ENCODE measurements at places on chromosomes 2 and 18.

DNA sequence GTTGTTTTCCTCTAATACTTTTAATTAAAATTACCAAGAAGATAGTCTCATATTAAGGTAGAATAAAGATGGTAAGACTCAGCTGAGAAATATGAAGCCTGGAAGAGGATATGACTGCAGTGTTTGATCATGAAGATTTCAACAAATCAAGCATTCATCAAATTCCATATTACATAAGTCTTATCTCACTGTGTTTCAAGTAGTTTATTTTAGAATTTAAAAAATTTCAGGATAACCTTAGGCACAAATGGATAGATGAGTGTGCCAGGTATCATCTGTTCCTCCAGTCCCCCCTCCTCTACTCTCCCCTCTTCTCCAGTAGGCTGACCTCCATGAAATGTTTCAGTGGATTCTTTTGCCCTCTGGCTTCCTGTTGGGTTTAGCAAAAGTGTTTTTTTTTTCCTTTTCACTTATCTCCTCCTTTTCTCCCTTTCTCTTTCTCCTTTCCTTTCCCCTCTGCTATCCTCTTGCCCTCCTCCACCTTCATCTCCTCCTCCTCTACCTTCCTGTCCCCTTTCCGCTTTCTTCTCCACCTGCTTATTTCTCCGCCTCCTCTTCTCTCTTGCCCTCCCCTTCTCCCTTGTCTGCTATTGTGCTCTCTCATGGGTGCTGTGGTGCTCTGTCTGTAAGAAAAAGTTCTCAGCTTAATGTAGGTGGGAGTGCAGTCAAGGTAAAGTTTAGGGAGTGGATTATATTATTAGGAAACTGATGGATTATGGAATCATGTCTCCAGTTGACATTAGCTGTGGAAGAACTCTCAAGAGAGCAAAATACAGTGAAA, 72.8 kb downstream of the ABI2 start:
- no peak for DNase-seq

GRCh38 chr2:235070063-235070706, 118.4 kb downstream of the SH3BP4 start:
- no peak for DNase-seq

GRCh38 chr2:105176429-105176828, 65.1 kb upstream of the GPR45 start:
- DNase-seq = no peak

DNA sequence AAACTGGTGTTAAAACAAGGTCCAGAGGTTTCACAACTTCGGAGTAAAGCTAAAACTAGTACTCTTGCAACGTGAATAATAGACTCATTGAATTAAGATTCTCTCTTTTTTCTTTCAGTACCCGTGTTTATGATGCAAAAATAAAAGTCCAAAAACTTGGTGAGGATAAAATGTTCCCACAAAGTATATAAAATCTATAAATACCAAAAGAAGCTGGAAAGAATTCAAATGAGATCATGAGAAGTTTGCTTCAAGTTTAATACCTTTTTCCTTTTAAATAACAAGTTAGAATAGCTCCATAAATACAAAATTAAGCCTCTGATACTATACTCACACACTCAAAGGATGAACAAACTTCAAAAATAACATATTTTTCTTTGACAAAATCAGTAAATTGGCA, 34.0 kb downstream of the METTL4 start:
- no peak for DNase-seq

DNA sequence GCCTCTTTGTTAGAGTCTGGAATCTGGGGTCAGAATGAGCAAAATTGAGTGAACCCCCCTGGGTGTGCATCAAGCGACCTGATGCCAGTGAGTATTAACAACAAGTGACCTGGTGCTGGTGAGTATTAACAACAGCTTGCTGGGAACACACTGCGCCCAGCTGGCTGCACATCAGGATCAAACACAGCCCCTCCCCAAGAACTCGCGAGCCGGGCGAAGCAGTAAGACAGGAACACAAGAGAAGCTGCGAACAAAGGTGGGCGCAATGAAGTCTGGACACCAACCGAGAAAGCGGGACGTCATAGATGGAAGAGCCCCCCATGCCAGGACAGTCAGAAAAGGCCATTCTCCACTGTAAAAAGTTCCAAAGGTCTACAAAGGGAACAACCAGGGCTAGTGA, 34.3 kb downstream of the CRACDL start:
- DNase-seq = no peak

- no peak for DNase-seq
Measured at GRCh38 chr2:210577263-210578071, 21.1 kb downstream of the CPS1 start.

DNA sequence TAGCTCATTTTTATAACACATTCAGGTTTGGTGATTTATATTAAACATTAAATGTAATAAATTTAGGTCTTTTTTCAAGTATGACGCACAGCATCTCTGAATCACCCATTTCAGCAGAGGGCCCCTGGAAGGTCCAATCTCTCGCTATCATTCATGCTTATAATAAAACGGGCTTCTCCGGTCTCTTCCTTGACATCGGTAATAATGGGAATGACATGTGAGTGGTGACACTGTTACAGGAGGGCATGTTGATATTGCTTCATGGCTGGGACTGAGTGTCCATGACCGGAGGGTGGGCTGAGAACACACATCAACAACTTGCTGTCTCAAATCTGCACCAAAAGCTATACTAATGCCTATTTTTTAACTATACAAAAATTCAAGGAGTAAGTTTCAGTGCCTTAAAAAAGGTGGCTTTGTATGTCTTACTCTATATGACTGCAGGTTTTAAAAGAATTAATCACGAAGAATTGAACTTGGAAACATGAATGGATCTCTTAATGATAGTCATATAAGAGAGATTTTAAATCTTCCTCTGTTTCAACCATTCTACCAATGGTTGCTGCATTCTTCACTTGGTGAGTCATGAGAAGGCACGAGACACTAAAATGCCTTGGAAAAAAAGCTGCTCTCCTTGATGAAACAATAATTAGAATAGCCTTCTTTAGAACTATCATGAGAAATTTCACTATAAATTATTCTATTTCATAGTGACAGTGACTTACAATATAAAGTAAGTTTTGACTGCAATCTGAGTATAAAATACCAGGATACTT, 101.9 kb upstream of the NRP2 start:
- DNase-seq = no peak

DNA sequence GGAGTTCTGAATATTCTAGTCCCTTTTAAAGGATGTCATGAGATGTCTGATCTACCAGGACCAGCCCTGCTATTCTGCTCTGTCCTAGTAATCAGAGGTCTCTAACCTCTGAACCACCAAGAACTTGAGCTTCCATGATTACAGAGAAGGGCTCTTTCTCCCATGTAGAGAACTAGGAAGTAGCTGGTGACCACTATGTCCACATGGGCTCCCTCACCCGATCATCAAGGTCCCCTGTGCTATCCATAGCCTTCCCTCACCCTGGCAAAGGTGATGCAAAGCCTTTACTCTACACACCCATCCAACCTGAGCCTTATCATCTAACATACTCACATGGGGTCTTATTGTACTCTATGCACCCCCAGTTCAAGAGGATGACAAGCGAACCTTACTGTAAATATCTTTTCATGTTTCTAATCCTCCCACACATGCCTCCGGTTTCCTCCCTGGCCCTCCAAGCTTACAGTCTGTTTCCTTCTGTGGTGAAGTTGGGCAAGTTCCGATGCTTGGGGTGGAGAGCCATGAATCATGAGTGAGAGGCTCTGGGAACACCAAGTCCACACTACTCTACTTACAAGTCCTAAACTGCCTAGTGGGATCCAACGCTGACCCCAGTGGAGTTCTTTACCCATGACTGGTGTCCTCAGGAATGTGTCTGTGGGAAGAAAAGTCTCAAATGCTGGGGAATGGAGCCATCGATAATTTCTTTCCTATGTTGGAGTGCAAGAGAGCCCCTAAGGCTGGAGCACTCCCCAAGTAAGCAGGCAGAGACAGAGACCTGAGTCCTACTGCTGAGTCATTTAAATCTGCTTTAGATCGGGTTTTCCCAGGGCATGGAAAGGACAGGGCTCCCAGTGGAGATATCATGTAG, 73.3 kb upstream of the KLF7 start:
- peak; percentile 21 for DNase-seq

- DNase-seq = no peak
Measured at GRCh38 chr2:2016651-2017311, 272.5 kb upstream of the PXDN start.

- DNase-seq = peak; percentile 62
Measured at GRCh38 chr2:196131384-196131937, 39.9 kb downstream of the STK17B start.

GRCh38 chr2:85312404-85312803, 15.4 kb downstream of the TGOLN2 start:
- no peak for DNase-seq

DNA sequence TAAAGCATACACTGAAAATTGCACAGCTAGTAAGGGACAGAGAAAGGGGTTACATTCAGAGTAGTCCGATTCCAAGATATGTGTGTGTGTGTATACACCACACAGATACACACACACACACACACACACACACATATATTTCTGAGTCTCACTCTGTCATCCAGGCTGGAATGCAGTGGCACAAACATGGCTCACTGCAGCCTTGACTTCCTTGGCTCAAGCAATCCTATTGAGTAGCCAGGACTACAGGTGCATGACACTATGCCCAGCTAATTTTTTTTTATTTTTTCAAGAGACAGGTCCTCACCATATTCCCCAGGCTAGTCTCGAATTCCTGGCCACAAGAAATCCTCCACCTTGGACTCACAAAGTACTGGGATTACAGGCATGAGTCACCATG, 68.1 kb upstream of the ITPRID2 start:
- DNase-seq = no peak

DNA sequence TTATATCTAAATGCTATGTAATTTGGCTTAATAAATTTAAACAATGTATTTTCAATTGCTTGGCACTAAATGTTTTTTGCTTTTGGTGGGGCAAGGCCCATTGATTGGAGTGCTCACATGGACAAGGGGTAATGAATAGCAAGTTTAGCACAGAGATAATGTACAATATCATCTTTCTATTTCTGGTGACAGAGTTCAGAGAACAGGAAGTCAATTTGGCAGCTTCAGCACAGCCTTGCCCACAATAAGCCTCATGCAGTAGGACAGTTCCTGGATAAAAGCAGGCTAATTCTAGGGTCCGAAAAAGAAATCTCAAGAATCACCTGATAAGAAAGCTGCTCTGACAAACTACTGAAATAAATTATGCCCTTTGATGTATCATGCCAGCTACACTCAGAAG, 443.9 kb upstream of the FSHR start:
- no peak for DNase-seq

- no peak for DNase-seq
Measured at GRCh38 chr18:62918361-62918760, 203.0 kb downstream of the PHLPP1 start.

GRCh38 chr2:237185553-237185925, 99.8 kb downstream of the COPS8 start:
- no peak for DNase-seq

DNA sequence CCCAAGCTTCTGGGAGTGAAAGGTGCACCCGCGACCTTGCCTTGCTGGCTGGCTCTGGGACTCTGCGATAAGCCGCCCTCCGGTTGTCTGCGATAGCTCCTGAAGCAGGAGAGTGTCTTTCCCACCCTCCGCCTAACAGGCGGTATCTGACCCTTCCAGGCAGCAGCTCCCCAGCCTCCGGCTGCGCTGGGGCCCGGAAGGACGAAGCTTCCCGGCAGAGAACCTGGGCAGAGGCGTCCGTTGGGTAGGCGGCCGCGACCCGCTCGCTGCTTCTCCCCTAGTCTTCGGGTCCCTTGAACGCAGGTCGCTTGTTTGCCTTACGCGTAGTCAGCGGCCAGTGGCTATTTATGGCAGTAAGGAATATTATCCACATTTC, 446 bp upstream of the RHBDD1 start:
- DNase-seq = no peak

DNA sequence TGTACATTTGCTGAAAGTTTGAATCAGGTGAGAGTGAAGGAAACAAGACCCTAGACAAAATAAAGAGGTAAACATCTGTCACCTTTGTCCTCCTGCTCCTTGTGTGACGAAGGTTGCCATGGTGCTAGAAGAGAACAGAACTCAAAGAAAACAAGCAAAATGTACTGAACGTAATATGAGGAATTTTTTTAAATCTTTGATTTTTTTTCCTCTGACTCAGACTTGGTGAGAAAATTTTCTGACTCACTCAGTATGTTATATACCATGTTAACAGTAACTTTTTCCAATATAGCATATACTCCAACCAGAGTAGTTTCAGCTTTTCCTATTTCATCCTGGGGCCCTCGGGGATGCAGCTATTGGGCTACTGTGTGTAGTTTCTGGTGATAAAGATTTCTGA, 2114.6 kb upstream of the PIK3C3 start:
- no peak for DNase-seq

GRCh38 chr2:127841466-127842178, 16.3 kb downstream of the POLR2D start:
- no peak for DNase-seq

DNA sequence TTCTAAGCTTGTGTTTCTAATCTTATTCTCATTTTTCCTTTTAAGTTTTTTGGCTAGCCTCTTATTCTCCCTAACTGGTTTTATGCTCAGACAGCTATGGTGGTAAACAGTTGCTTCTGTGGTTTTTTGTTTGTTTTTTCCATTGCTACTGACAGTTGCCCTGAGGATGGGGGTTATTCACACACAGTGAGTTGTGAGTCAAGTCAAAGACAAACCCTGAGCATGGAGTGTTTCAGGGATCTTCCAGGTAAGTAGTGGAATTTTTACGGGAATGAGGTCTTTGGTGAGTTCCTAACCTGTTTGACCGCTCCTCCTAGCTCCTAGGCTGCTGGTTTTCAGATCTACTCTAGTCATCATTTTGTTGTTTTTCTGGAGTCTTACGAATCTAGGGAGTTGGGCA, 162.8 kb downstream of the ZNF407 start:
- DNase-seq = no peak

DNA sequence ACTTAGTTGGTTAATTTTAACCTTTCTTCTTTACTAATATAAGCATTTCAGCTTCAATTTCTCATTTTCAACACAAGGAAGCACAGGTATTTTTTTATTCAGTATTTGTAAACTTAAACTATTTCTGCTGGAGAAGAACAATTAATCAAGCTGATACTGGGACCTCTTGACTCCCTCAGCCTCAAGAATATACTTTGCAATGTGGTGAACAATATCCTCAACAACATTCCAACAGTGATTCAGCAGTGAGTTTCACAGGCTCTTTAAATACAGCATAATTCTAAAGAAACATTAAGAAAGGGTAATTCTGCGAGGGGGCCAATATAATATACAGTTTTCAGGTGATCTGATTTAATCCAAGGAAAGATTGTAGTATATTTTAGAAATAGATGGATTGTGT, 10.0 kb downstream of the RAPGEF4 start:
- no peak for DNase-seq

DNA sequence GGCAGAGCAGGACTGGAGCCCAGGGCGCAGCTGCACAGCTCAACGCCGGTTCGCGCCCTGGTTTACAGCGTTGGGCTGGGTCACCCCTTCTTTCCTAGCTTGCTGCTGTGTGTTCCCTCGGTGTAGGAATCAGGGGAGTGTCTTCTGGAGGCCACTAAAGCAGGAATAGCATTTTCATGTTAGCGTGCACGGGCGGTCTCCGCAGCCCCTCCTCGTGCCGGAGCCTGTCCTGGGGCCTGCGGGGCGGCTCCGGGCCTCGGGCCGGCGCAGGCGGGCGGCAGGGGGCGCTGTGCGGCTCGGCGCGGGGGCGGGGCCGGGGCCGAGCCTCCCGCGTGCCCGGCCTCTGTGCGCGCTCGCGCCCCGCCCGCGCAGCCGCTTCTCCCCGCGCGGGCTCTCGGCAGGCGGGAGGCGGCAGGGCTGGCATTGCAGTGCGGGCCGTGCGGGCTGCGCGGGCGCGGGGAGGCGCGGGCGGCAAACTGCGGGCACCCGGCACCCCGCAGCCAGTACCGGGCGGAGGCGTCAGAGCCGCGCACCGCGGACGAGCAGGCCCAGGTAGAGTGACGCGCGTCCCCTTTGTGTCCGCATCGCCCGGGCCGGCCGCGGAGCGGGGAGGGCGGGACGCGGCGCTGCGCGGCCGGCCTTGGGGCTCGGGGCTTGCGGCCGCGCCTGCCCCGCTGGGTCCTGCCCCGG, at the start of gene RNF144A:
TSS of gene RNF144A (plus strand) at position 342 of the 690 bp plus-strand sequence. CDS start 79,515 bp downstream, outside the sequence.
- peak; percentile 66 for DNase-seq

Data from CD4-positive, alpha-beta T cell treated with Interferon gamma for 1 hour (primary cell).